ENCODE measurements at places on chromosomes 7 and 10. TPM values are rescaled to one million over a fixed set of nuclear protein-coding genes. Genes with fewer than 3 reads are reported as not detected.

Gene ADCY1
- total RNA-seq = 29.0 TPM

DNA sequence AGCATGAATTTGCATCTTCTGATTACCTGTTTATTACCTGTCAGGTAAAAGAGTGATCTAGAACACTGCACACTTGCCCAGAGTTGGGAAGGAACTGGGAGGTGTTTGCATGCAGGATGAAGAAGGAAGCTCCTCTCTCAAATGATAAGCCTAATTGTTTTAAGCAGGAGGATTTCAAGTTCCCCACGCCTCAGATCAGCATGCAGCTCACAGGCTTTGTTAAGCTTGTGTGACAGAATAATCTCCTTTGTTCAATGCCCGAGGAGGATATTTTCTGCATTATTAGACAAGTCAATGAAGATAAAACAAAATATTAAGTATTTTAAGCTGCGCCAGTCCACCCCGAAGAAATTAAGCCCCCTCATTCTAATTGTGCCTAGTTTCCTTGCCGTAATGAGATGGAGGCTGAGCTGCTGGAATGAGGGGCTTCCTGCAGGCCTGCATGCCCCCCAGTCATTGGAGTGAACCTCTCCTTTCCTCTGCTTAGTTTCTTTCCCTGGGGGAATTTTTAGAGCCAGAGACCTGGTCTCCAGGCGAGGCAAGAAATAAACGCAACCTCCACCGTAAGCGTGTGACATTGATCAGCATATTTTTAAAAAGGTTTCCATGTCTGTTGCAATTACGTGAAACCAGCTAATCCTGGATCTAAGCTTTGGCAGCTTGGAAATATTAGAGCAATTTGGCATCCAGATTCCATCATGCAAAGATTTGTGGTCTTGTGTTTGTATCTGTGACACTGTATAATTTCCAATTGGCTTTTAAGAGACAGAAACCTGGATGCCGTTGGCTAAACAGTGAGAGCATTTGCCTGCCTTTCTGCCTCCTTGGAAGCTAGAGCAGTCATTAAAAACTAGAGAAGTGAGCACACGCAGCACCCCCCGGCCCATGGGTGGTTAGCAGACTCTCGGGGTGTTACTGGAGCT, 376.0 kb downstream of the GALNT17 start:
- DNase-seq = no peak

DNA sequence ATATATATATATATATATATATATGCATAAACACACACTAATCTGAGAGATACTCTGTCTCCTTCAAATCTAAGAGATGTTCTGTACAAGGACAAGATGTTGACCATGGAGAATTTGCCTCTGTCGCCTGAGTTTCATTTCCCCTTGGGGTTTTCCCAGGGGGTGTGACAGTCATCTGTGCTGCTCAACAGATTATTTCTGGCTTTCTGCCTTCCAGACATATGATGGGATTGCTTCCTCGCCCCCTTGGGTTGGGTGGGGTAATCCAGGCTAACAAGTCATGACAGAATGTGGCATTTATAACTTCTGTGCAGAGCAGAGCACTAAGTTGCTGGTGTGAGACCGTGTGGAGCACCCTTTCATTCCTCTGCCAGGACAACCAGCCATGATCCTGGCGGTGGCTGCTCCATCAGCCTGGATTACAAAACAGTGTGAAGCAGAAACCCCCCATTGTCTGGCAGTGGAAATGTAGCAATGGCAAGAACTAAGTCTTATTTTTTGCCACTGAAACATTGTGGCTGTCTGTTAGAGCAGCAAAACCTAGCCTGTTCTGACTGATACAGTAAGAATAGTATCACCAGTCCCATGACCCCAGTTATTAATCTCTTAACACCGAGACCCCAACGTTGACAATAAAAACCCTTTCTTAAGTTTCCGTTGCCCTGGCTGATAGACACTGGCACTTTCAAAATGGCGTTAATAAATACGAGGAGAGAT, 13.7 kb upstream of the USP6NL start:
- no peak for DNase-seq

DNA sequence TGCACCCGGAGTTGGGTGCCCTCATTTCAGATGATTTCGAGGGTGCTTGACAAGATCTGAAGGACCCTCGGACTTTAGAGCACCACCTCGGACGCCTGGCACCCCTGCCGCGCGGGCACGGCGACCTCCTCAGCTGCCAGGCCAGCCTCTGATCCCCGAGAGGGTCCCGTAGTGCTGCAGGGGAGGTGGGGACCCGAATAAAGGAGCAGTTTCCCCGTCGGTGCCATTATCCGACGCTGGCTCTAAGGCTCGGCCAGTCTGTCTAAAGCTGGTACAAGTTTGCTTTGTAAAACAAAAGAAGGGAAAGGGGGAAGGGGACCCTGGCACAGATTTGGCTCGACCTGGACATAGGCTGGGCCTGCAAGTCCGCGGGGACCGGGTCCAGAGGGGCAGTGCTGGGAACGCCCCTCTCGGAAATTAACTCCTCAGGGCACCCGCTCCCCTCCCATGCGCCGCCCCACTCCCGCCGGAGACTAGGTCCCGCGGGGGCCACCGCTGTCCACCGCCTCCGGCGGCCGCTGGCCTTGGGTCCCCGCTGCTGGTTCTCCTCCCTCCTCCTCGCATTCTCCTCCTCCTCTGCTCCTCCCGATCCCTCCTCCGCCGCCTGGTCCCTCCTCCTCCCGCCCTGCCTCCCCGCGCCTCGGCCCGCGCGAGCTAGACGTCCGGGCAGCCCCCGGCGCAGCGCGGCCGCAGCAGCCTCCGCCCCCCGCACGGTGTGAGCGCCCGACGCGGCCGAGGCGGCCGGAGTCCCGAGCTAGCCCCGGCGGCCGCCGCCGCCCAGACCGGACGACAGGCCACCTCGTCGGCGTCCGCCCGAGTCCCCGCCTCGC, at the start of gene EGFR:
EGFR (plus strand) TSS at position 657 of the 830 bp plus-strand sequence. CDS start 261 bp downstream, outside the sequence.
- peak; percentile 62 for DNase-seq

DNA sequence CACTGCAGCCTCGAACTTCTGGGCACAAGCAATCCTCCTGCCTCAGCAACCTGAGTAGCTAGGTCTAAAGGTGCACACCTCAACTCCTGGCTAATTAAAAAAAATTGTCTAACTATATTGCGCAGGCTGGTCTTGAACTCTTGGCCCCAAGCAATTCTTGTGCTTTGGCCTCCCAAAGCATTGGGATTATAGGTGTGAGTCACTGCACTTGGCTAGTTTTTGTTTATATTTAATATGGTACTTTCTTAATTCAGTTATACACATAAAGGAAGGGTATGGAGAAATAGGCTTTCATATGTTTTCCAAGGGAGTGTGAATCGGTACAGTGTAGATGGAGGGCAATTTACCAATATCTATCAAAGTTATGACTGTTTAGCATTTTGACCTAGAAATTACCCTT, 20.4 kb downstream of the NPVF start:
- DNase-seq = no peak

- DNase-seq = no peak
Observed at GRCh38 chr10:126651467-126651866, 19.0 kb downstream of the C10orf90 start.

Gene CEP55
- total RNA-seq = 15.8 TPM

- no peak for DNase-seq
Observed at GRCh38 chr10:100811752-100812750, 66.7 kb downstream of the PAX2 start.
